Thoracic aorta (tissue), 2 donors: ENCODE measurements at places on chromosomes 2 and 18. TPM values are rescaled to one million over a fixed set of nuclear protein-coding genes. Genes with fewer than 3 reads are reported as not detected.
A peak's percentile ranks its signal among the peaks of the same experiment; 100 is the strongest.

DNA sequence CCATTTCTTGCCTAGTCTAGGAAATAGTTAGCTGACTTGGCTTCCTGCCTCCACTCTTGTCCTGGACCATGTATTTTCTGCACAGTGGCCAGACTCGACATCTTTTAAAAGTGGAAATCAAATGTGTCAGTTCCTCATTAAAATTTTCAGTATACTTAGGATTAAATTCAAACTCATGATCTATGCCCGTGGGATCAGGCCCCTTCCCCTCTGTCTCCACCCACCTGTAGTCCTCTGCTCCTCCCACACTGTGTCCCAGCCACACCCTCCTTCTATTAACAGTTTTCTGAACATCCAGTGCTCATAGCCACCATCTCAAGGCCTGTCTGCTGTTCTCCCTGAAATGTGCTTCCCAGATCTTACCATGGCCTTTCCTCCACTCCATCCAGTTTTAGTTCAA is 13.3 kb downstream of the ARHGAP25 start:
- H3K27me3 ChIP-seq = no peaks in the 10 kb centered on the region
- no peak overlapping the region for H3K27ac ChIP-seq
- no peak for DNase-seq
- H3K4me3 ChIP-seq = no peak overlapping the region
- no peaks in the 10 kb centered on the region for H3K36me3 ChIP-seq

DNA sequence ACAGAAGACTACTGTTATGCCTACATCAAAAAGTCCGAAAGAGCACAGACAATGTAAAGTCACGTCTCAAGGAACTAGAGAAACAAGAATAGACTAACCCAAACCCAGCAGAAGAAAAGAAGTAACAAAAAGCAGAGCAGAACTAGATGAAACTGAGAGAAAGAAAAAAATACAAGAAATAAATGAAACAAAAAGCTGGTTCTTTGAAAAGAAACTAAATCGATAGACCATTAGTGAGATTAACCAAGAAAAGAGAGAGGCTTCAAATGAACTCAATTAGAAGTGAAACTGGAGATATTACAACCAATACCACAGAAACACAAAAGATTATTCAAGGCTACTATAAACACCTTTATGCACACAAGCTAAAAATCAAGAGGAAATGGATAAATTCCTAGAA is 271.8 kb downstream of the MBD2 start:
- no peaks in the 10 kb centered on the region for H3K4me1 ChIP-seq
- DNase-seq = no peak
- H3K4me3 ChIP-seq = no peak overlapping the region
- no peak overlapping the region for H3K27ac ChIP-seq

DNA sequence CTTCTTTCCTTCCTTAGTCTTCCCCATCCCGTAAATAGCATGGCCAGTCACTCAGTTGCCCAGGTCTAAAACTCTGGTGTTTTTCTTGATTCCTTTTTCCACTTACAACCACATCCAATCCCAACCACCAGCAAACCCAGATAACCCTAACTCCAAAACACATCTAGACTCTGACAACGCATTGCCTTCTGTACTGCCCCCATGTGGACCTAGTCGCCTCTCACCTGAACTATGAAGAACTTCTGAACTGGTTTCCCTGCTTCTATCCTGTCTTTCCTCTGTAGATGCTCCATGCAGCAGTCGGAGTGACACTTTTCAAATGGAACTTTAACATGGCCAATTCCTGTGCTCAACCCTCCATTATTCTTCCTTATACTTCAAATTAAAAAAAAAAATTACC is 26.5 kb downstream of the ST6GAL2 start:
- H3K27ac ChIP-seq = peak overlapping the region; percentile 75
- H3K4me3 ChIP-seq = no peak overlapping the region
- DNase-seq = no peak

- H3K36me3 ChIP-seq = no peaks in the 10 kb centered on the region
- no peak overlapping the region for H3K27ac ChIP-seq
- no peaks in the 10 kb centered on the region for H3K27me3 ChIP-seq
- DNase-seq = no peak
These were observed 1.1 kb upstream of the B3GNT2 start for GRCh38 chr2:62194558-62195420.

DNA sequence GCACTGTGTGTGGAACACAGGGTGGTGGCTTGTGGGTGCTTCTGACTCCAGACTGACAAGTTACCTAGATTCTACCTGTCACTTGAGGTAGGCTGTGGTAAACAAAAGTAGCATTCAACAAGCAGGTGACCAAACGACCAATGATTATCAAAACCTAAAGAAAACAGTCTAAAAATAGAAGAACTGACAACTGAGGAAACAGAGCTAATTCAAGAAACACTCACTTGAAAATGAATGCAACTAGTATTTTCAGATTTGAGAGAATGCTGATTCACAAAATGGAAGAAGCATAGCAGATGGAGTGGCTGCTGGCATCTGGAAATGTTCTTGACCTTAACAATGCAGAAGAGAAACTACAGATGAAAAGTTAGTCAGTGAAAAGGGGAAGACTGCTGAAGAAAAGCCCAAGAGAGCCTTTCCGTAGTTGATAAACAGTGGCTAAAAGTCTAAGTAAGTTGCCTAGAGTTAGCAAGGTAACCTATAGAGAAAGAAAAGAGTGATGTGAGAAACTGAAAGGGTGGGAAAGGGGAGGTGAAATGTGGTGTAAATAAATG is 170.4 kb downstream of the NCK2 start:
- no peak for DNase-seq
- H3K4me1 ChIP-seq = peaks cover under 1% of the 10 kb centered on the region

DNA sequence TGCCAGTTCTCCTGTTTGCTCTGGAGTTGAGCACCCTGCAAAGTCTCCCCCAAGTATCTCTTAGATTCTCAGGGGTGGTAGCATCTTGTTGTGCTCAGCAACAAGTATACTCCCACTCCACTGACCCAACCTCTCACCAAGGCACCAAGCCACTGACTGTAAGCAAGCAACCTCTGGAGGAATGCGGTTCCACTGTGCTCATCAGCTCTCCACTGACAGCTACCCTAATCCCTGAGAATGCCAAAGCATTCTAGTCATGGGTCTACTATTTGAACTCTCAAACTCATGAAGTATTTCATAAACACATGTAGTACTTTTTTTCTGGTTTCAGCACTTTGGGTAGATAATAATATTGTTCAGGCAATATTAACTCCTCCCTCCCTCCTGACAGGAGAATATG is 170.0 kb downstream of the EPHA4 start:
- no peak overlapping the region for H3K27ac ChIP-seq
- DNase-seq = no peak
- H3K4me1 ChIP-seq = no peaks in the 10 kb centered on the region
- no peaks in the 10 kb centered on the region for H3K36me3 ChIP-seq

GRCh38 chr2:54088719-54089118 is 26.7 kb upstream of the ACYP2 start:
- H3K27me3 ChIP-seq = no peaks in the 10 kb centered on the region
- no peak overlapping the region for H3K27ac ChIP-seq
- no peaks in the 10 kb centered on the region for H3K4me1 ChIP-seq

- H3K36me3 ChIP-seq = no peaks in the 10 kb centered on the region
- no peak overlapping the region for H3K4me3 ChIP-seq
- H3K27me3 ChIP-seq = no peaks in the 10 kb centered on the region
- no peak overlapping the region for H3K27ac ChIP-seq
- no peaks in the 10 kb centered on the region for H3K4me1 ChIP-seq
These were observed 33.2 kb upstream of the YES1 start for GRCh38 chr18:845152-845819.

- no peaks in the 10 kb centered on the region for H3K4me1 ChIP-seq
- no peak for DNase-seq
- no peak overlapping the region for H3K27ac ChIP-seq
- H3K4me3 ChIP-seq = no peak overlapping the region
- no peaks in the 10 kb centered on the region for H3K27me3 ChIP-seq
These were observed 13.2 kb downstream of the MEMO1 start for GRCh38 chr2:31997653-31998052.

- no peaks in the 10 kb centered on the region for H3K36me3 ChIP-seq
- H3K27ac ChIP-seq = no peak overlapping the region
- H3K4me3 ChIP-seq = no peak overlapping the region
- no peaks in the 10 kb centered on the region for H3K27me3 ChIP-seq
These were observed 19.1 kb upstream of the MARCHF4 start for GRCh38 chr2:216391401-216391800.

DNA sequence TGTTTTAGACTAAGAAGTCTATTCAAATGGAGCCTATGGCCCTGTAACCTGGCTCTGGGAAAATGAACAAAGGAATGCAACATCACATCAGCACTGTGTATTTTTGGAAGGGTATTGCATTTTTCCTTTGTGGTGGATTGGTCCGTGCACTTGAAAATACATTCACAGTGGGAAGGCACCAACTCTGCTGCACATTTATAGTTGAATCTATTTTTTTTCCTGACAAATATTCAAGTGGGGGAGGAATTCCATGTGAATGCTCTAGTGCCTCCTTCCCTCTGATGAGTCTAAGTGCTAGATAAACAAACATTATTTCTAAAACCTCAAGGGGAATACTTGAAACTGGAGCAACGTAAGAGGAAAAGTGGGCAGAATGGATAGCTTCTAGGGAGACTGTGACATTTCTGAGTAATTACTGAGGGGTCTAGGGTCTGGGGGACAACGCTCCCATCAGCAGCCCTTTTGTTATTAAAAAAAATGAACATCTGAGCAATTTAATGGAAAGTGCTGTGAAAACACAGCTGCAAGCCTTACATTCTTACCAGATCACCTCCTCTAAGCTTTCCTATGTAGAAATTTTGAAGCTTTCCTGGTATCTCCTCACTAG is 208.2 kb downstream of the SLC8A1 start:
- no peaks in the 10 kb centered on the region for H3K27me3 ChIP-seq
- H3K27ac ChIP-seq = no peak overlapping the region
- no peaks in the 10 kb centered on the region for H3K36me3 ChIP-seq
- H3K4me3 ChIP-seq = no peak overlapping the region
- H3K4me1 ChIP-seq = peaks cover 46% of the 10 kb centered on the region

GRCh38 chr2:106990297-106990696 is 104.3 kb upstream of the ST6GAL2 start:
- H3K27ac ChIP-seq = no peak overlapping the region
- no peaks in the 10 kb centered on the region for H3K27me3 ChIP-seq
- DNase-seq = no peak
- H3K36me3 ChIP-seq = no peaks in the 10 kb centered on the region
- no peak overlapping the region for H3K4me3 ChIP-seq

GRCh38 chr2:138060301-138060635 is 96.0 kb downstream of the HNMT start:
- no peaks in the 10 kb centered on the region for H3K27me3 ChIP-seq
- H3K4me3 ChIP-seq = no peak overlapping the region
- peaks cover 7% of the 10 kb centered on the region for H3K4me1 ChIP-seq
- DNase-seq = peak; percentile 3
- no peak overlapping the region for H3K27ac ChIP-seq

C2orf15 gene
- not detected for total RNA-seq

CDC42EP3 gene
- 57.4 TPM for total RNA-seq

ALKAL2 gene
- total RNA-seq = 11.3 TPM

BOLL gene
- not detected for total RNA-seq

FASTKD1 gene
- total RNA-seq = 11.5 TPM

GALNT5 gene
- total RNA-seq = 3.7 TPM
